Breast epithelium (tissue), 4 donors: ENCODE measurements at places on chromosomes 12 and 14.

- no peak for DNase-seq
Measured at GRCh38 chr12:73726881-73727280, 810.8 kb upstream of the ATXN7L3B start.

DNA sequence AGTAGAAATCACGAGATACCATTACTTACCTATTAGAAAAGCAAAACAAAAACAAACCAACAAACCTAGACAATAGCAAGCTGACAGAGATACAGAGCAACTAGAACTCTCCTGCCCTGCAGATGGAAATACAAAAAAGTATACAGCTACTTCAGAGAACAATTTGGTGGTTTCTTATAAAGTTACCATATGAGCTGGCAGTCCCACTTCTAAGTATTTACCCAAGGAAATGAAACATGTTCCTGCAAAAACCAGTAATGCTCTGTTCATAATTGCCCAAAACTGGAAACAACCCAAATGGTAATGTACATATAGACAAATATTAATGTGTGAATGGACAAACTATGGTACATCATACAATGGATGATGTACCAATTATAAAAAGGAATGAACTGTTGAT is 31.7 kb downstream of the FUT8 start:
- DNase-seq, result no peak

DNA sequence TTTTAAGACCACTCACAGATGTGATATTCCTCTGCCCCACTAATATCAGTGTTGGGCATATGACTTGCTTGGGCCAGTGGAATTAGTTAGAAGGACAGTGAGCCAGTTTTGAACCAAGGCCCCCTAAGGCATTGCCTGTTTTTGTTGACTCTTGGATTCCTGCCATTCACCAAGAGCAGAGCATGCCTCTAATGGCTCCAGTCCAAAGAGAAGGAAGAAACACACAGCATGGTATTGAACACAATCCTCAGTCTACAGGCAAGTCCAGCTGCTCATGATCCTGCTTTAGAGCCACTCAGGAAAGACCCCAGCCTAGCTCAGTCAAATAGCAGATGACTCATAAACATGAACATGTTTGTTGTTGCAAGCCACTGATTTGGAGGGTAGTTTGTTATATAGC is 1201.5 kb downstream of the BCL11B start:
- no peak for DNase-seq

DNA sequence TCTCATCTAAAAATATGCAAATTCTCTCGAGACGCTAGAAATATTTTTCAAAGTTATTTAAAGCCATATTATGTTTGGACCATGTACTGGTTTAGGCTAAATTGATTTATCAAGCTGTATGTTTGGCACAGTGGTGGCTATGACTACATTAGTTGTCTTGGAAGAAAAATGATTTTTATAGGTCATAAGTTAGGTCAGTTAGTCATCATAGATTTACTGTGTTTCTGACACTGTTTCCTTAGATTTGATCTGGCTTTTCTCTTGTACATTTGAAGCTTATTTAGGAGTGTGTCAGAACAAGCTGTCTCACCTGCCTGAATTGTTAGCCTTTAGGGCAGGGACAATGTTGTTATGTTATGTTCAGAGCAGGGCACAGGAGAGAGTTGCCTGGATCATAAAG is 161.1 kb upstream of the FBXO33 start:
- no peak for DNase-seq

GRCh38 chr12:3042826-3043225 is 34.4 kb upstream of the TSPAN9 start:
- DNase-seq, result no peak

GRCh38 chr14:43855556-43855955 is 651.5 kb downstream of the FSCB start:
- DNase-seq, result no peak

- no peak for DNase-seq
Measured at GRCh38 chr14:22297376-22297775, 291.6 kb downstream of the DAD1 start.
